Astrocyte of the hippocampus (primary cell): ENCODE measurements at places on chromosomes 16 and 17.
A peak's percentile ranks its signal among the peaks of the same experiment; 100 is the strongest.

DNA sequence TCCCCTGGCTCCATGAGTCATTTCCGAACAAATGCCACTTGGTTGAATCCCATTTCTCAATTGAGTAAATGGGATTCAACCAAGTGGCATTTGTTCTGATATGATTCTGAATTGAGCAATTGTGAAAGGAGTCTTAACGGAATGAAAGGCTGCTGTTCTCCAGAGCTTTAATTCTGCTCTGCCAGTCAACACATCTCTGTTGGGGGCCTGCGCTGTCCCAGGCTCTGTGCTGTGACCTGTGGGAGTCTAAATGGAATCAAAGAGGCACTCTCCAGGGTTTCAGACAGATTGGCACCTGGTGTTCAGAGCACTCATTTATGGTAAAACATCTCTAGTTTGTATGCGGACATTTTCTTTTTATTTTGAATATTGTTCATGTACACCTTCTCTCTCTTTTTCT lies 126.2 kb downstream of the WSCD1 start:
- DNase-seq = no peak

GRCh38 chr16:52318302-52319009 lies 228.5 kb downstream of the TOX3 start:
- DNase-seq = peak; percentile 7

- DNase-seq = no peak
These were observed 7.6 kb downstream of the CACNG5 start for GRCh38 chr17:66842505-66842904.

DNA sequence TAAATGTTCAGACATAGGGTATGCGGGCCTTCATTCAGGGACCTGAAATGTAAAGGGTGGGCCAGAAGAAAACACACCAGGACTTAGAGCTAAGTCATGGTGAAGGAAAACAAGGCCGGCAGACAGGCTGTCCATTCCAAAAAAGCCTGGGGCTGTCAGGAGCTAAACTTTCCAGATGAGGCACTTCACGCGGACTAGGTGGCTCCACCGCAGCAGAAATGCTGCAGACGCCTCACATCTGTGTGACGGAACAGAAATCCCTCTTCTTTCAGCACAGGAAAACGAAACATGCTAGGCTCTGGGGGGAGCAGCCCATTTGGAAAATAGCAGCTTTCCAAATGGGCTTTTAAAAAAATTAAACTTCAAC lies 88.7 kb downstream of the HS3ST3A1 start:
- no peak for DNase-seq

- DNase-seq = peak; percentile 37
These were observed 36.7 kb downstream of the CCDC57 start for GRCh38 chr17:82175951-82176350.

DNA sequence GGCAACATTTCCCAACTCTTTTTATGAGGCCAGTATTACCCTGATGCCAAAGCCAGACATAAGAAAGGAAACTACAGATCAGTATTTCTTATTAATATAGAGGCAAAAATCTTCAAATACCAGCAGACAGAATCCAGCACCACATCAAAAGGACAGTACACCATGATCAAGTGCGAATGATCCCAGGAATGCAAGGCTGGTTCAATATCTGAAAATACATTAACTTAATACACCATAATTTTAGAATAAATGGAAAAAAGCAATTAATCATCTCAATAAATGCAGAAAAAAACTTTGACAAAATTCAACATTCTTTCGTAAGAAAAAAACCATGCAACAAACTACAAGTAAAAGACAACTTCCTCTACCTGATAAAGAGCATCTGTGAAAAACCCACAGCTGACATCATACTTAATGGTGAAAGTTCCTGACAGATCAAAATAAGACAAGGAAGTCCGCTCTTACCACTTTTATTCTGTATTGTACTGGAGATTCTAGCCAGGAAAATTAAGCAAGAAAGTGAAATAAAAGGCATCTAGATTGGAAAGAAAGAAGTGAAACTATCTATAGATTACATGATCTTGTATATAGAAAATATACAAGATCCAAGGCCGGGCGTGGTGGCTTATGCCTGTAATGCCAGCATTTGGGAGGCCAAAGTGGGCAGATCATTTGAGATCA lies 26.4 kb upstream of the MAPK3 start:
- no peak for DNase-seq

DNA sequence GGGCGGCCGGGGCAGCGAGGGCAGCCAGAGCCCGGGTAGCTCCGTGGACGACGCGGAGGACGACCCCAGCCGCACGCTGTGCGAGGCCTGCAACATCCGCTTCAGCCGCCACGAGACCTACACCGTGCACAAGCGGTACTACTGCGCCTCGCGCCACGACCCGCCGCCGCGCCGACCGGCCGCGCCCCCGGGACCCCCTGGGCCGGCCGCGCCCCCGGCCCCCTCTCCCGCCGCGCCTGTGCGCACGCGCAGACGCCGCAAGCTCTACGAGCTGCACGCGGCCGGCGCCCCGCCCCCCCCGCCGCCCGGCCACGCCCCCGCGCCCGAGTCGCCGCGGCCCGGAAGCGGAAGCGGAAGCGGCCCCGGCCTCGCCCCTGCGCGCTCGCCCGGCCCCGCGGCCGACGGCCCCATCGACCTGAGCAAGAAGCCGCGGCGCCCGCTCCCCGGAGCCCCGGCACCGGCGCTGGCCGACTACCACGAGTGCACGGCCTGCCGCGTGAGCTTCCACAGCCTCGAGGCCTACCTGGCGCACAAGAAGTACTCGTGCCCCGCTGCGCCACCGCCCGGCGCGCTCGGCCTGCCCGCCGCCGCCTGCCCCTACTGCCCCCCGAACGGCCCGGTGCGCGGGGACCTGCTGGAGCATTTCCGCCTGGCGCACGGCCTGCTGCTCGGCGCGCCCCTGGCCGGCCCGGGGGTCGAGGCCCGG lies 36.1 kb upstream of the ZC3H18 start:
- DNase-seq = peak; percentile 90

DNA sequence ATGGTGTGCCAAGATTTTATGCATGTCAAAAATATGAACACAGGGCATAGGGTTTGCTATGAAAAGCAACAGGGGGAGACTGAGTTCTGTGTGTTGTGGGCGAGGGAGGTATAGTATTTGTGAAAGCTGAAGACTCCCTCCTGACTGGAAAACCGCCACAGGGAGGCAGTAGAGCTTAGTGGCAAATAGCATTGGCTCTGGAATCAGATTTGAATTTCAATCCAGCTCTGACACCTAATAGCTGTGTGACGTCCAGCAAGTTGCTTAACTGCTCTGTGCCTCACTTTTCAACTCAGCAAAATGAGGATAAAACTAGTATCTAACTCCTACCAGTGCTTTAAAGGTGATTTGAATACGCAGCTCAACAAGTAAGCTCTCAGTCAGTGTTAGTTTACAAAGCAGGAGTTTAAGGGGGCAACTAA lies 22.0 kb downstream of the KPNA2 start:
- DNase-seq = no peak

GRCh38 chr17:59124665-59125064 lies 18.0 kb upstream of the TRIM37 start:
- DNase-seq = no peak

- DNase-seq = peak; percentile 58
These were observed 7.0 kb downstream of the NOS2 start for GRCh38 chr17:27793168-27793905.

GRCh38 chr17:15973834-15974233 lies 25.7 kb downstream of the ZSWIM7 start:
- DNase-seq = peak; percentile 41

DNA sequence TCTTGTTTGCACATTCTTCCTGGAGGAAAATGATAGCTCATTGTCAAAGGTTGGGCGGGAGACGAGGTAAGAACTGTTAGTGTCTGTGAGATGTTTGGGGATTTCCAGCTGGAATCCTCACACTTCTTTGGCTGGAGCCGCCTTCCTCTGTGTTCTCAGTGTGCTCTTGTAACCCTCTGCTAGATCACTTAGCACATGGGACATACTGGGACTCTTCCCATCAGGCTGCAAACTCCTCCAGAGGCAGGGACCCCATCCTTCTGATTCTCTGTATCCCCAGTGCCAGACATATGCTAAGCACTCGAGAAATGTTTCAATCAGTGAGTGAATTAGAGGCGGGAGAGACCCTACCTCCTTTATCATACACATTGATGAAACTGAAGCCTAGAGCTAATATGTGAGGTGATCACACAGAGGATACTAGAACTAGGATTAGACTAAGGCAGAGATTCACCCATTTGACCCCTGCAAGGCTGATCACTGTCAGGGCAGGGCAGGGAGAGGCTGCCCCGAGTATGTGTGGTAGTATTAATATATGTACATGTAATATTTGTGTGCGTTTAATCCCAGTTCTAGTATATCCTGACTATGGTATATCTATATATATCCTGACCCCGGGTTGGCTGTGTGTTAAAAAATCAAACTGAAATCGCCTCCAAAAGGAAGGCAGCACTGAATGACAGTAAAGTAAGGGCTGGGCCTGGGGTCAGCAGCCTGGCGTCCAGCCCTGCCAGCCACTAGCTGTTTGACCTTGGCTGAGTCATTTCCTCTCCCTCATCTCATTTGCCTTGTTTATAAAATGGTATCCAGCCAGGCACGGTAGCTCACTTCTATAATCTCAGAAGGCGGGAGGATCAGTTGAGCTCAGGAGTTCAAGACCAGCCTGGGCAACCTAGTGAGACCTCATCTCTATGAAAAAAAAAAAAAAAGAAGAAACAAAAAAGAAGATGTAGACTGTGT lies 75.5 kb upstream of the TBX2 start:
- no peak for DNase-seq

- DNase-seq = peak; percentile 69
These were observed 3.9 kb downstream of the RAI1 start for GRCh38 chr17:17684906-17685774.

- peak; percentile 44 for DNase-seq
These were observed at the start of gene CRAMP1 for GRCh38 chr16:1612320-1613111. TSS of gene CRAMP1 (plus strand) at chr16:1612360. CDS start at chr16:1614640, 2,280 bp downstream.

DNA sequence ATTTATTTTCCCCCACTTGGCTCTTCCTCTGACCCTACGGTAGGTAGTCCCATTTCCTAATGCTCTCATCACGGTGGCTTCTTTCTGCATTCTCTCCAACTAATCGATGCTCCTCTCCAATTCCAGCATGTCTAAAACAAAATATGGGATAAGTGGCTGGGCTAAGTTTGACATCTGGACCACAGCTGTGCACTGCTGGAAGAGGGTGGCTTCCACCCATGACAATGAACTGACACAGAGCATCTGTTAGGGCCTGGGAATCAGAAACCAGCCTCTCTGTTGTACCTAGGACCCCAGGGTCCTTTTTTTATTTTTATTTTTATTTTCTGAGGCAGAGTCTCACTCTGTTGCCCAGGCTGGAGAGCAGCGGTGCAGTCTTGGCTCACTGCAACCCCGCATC lies 29.0 kb upstream of the SLC39A11 start:
- no peak for DNase-seq

DNA sequence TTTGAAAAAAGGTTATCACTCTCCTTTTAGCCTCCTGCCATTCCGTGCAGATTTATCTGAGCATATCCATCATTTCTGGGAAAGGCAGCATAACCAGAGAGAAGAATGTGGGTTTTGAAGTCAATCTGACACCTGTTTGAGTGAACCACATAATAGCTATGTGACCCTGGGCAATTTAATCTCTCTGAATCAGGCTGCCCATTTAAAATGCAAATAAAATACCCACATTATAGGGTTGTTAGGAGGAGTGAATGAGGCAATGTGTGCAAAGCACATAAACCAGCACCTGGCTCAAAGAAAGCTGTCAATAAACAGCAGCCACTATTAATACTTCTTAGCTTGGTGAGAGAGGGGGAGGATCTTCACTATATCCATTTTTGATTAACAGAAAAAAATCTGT lies 88.0 kb downstream of the CACNG1 start:
- peak; percentile 31 for DNase-seq

DNA sequence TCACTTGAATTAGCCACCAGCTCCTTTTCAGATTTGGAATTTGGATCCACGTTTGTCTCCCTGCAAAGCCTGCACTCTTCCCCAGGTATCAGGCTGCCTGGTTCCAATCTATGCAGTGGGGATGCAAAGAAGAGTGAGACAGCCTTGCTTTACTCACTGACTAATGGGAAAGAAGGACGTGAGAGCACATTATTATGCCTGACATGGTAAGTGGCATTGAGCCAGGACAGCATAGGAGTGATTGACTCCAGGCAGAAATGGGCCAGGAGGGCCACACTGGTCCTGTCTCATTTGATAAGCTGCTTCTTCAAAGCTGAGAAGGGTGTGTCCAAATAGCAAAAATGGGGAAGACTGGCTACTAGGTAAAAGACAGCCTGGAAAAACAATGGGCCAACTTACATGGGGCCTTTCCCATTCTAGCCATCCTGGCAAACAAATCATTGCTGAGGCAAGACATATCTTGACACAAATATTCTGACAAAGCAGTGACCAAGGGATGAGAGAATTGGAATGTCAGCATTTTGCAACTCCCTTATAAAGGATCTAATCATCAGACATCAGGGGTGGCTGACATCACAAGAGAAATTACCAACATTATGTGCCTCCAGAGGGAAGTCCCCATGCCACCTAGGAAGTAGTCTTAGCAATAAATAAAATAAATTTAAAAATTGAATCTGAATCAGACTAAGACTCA lies 38.6 kb downstream of the CDH11 start:
- peak; percentile 23 for DNase-seq

GRCh38 chr17:45284176-45285140 lies 22.6 kb upstream of the SPATA32 start:
- DNase-seq = no peak

DNA sequence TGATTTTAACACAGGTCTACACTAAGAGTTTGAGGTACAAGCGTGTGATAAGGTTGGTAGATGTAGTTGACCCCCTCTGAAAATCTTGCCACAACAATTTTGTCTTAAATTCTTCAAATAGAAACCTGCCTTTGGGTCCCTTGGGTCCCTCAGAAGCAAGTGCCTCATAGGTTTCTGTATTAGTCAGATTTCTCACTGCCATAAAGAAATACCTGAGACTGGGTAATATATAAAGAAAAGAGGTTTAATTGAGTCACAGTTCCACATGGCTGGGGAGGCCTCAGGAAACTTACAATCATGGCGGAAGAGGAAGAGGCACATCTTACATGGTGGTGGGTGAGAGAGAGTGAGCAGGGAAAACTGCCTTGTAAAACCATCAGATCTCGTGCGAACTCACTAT lies 301.2 kb downstream of the MAP2K6 start:
- no peak for DNase-seq

DNA sequence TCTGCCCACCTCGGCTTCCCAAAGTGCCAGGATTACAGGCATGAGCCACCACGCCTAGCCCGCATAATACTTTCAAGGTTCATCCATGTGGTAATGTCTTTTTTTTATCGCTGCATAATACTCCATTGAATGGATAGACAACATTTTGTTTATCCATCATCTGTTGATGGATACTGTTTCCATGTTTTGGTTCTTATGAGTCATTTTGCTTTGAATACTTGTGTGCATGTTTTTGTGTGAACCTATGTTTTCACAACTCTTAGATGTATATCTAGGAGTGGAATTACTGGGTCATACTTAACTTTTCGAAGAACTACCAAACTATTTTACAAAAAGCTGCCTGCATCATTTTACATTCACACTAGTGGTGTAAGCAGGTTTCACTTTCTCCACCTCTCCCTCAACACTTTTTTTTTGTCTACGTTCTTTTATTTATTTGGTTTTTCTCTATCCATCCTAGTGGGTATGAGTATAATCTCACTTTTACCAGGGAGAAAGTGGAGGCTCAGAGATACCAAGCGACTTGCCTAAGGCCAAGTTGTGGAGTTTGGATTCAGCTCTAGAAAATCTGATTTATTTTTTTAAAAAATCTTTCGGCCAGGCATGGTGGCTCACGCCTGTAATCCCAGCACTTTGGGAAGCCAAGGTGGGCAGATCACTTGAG lies 151.2 kb downstream of the CMIP start:
- no peak for DNase-seq

GRCh38 chr16:30581457-30581856 lies 4.0 kb downstream of the ZNF785 start:
- no peak for DNase-seq

- no peak for DNase-seq
These were observed 30.7 kb downstream of the CCR7 start for GRCh38 chr17:40534371-40535189.

GRCh38 chr17:52724578-52724977 lies 566.1 kb upstream of the CA10 start:
- DNase-seq = no peak
